ENCODE measurements at places on chromosomes 5 and 9. TPM values are rescaled to one million over a fixed set of nuclear protein-coding genes. Genes with fewer than 3 reads are reported as not detected.

Gene WWC1
- total RNA-seq, result 29.8 TPM

Gene PCDHGA1
- 0.44 TPM for total RNA-seq

Gene F2RL2
- 0.63 TPM for total RNA-seq

DNA sequence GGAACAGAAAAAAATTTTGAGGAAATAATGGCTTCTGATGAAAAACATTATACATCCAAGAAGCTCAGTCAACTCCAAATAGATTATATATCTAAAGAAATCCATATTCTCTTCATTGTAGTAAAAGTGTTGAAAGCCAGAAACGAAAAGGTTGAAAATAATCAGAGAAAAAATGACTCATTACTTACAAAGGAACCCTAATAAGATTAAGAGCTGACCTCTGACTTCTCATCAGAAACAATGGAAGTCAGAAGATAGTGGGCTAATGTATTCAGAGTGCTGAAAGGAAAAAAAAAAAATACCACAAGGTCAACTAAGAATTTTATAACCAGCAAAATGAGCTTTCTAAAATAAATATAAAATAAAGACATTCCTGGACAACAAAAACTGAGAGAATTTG, 60.0 kb downstream of the HSD17B4 start:
- DNase-seq, result no peak

GRCh38 chr5:153523211-153523610, 32.7 kb downstream of the GRIA1 start:
- DNase-seq, result no peak

GRCh38 chr9:112664531-112664930, 53.4 kb downstream of the INIP start:
- DNase-seq, result no peak

DNA sequence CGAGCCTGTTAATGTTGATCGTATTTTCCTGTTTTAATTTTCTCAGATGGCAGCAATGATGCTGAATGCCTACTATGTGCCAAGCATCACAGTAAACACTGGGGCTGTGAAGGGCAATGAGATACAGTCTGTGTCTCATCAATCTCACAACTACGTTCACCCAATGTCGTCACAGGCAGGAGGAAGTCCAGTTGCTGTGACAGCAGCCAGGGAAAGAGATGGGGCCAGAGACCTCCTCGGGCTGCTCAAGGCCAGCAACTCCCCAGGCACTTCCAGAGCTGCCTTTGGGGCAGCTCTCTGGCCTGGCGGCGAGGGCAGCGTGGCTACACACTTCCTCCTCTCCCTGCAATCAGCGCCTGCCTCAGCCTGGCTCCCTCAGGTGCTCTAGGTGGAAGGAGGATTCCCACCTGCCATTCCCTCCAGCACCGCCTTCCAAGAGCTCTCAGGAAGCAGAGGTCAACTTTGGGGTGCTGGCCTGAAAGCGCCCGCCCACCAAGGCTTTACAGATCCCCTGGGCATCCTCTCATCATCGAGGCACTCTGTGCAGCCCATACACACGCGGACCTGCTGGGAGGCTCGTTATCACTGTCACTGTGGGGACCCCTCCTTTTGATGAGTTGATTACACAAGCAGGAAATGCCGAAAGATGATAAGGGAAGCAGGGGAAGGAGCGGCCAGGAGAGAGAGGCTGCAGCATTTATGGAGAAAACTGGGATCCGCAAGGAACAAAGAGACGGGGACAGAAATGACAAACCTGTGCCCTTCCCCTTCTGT, 159.2 kb downstream of the ZDHHC21 start:
- no peak for DNase-seq

- DNase-seq, result no peak
Observed at GRCh38 chr9:123431581-123431980, 75.6 kb downstream of the CRB2 start.

GRCh38 chr5:178246624-178247279, 14.2 kb upstream of the PHYKPL start:
- no peak for DNase-seq

- DNase-seq, result no peak
Observed at GRCh38 chr9:92740009-92740408, 24.6 kb downstream of the BICD2 start.

- no peak for DNase-seq
Observed at GRCh38 chr9:116027511-116027910, 126.1 kb upstream of the PAPPA start.

DNA sequence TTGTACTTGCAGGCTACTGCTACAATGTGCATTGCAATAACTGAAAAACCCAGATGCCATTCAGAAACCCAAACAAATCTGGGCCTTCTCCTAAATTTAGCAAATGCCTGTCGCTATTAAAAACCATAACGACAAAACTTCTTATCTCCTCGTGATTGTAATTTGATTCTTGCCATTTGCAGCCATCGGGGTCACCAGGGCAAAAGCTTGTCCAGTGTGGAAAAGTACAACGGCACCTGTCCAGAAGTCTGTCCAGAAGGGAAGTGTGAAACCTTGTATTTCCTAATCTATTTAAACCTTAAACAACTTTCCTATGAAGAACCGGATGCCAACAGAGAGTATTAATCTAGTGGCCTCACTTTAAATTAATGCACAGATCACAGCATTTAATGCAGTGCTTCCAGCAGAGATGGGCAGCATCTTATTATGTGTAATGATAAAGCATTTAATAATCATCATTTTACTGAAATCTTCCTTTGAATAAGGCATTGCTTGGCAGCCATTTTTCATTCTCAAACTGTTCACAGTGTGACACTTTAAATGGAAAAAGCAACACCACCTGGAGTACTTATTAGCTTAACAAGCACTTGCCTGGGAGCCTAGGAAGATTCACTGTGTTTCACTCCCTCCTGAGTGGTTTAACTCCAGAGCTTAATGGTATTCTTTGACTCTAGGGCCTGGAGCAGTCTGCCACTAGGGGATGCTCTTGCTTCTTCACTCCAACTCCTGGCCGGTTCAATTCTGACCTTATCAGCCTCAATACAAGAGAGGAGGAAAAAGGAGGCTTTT, 4.9 kb upstream of the C7 start:
- DNase-seq, result no peak

GRCh38 chr5:6631441-6631840, 1.4 kb downstream of the NSUN2 start:
- no peak for DNase-seq

DNA sequence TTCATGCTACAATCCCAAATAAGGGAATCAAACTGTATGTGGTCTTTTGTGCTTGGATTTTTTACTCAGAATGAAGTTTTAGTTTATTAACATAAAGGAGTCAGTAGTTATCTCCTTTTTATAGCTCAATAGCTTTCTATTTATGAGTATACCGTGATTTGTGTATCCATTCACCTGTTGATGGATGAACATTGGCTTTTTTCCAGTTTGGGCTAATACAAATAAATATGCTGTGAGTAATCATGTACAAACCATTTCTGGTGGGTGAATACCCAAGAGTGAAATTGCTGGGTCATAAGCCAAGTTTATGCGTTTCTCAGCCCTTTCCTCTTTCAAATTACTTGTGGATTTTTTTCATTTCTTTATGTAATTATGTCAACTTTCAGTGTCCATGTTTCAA, 395.3 kb downstream of the OSTF1 start:
- DNase-seq, result no peak

- no peak for DNase-seq
Observed at GRCh38 chr9:134328841-134329575, 2.8 kb downstream of the RXRA start.

GRCh38 chr5:14716755-14717752, 52.5 kb downstream of the OTULIN start:
- DNase-seq, result no peak

DNA sequence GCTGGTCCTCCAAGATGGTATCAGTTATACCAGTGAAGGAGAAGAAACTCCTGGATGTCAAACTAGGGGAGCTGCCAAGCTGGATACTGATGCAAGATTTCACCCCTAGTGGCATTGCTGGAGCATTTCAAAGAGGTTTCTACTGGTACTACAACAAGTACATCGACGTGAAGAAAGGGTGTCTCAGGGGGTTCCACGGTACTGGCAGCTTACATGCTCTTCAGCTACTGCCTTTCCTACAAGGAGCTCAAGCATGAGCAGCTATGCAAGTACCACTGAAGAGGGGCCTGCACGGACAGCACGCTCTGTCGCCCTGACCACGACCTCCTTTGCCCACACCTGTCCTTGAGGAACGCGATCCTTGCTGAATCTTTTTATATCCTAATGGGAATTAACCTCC, 19.5 kb downstream of the ACTL7B start:
- no peak for DNase-seq

DNA sequence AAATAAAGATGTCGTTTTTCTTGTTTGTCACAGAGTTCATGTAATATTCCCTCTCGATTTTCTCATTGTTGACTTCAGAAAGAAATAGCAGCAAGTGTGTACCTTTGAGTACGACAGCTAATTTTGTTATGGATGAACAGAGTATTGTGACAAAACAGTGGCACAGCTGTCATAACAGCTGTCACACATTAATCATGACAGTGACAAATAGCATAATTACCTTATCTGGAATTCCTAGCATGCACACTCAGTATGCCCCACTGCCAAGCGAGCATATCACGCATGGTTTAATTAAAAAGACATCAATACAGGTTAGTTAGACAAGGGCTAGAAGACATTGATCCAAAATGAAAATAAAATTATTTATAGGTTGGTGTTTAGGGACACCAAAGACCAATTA, 375.1 kb downstream of the SPATA31D1 start:
- DNase-seq, result no peak
